ENCODE measurements at places on chromosomes 13 and 19.

DNA sequence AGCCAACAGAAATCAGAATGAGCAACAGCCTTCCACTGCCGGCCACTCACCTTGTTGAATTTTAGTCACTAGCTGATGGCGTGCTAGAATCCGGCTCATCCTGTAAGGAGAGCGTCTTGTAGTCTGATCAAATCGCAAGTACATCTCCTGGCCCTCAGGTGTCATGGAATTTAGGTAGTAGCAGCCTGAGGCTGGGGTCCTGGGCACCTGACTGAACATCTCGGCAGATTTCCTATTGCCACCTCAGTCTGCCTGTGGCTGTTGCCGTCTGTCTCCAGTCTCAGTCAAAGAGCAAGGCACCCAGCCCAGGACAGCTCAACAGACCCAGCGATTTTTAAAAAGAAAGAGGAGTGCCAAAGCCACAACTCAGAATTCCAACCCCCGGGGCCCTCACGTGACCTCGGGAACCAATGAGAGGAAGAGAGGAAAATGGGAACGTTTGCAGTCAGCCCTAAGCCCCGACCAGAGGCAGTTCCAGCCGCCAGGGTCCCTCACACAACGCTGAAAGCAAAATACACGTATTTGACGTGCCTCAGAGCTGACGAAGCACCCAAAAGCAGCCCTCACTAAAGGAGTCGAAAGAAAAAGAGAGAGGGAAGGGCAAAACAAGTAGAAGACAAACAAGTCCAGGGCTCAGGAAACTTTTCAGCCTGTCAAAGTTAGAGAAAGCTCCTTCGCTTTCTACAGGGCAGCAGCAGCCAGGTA is at the start of gene STARD13:
Gene STARD13, minus strand, starts transcription at position 336 of the 705 bp plus-strand sequence. Its CDS starts 117 bp downstream, at position 219.
- DNase-seq = peak; percentile 98

GRCh38 chr19:2548966-2549365 is 73.0 kb downstream of the GADD45B start:
- DNase-seq = no peak

GRCh38 chr13:46164661-46165060 is 17.3 kb downstream of the LCP1 start:
- no peak for DNase-seq

DNA sequence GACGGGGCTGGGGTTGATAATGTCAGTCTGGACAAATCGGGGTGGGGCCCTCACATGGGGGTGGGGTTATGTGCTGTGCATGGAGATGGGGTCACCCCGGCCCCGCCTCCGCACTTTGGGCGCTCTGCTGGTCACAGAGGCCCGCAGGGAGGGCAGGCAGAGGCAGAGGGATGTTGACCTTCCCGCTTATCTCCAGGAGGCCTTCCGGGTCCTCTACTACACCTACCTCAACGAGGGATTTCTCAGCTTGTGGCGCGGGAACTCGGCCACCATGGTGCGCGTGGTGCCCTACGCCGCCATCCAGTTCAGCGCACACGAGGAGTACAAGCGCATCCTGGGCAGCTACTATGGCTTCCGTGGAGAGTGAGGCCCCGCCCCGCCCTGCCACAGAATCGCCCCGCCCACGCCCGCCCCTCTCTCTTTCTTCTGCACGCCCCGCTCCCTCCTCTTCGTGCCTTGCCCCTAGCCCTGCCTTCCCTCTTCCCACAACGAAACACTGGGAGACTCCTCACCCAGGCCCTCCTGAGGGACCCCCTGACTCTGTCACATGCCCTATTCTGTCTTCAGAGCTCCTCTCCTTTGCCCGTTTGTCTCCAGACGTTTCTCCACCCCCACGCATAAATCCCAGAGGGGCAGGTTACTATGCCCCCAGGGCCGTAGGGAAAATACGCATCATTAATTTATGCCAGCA is 32.8 kb downstream of the TMEM161A start:
- DNase-seq = peak; percentile 62

GRCh38 chr13:38566519-38566918 is 120.4 kb upstream of the FREM2 start:
- DNase-seq = peak; percentile 28

DNA sequence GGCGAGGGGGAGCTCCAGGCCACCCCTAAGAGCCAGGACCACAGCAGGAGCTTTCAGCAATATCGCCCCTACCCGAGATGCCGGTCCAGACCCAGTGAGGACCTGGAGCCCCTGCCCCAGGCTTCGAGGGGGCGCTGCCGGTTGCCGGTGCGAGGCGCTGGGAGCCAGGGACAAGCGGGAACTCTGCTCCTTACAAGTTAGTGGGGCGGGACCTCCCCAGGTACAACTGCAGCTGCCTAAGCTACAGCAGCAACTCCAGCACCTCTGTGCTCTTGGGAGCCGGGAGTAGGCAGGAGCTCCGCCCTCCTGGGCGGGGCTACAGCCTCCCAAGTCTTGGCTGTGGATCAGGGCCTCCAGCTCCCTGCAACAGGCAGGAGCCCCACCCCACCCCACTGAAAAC is 15.2 kb upstream of the TSC22D1 start:
- DNase-seq = no peak

DNA sequence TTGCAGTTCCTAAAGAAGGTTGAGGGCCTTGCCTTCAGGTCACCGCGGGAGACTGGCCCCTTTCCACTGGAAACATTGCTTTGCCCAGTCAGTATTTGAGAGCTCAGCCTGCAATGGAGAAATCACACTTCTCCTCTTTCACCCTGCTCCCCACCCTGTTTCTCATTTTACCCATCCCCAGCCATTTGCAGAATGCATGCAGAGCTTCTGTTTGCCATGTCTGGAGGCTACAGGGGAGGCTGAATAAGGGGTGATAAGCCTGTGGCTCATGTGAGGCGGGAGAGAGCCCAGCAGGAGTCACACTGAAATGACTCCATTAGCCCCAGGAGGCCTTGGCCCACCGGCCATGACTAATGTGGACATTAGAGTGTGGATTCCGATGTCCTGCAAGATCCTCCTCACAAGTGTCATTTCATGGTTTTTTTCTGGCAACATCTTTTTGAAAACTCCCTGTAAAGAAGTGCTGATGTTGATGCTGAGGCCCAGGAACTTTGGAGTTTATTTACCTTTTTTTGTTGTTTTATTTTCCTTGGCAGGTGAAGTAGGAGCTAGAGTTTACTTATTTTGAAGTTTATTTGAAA is 6.3 kb downstream of the SPINT2 start:
- no peak for DNase-seq

GRCh38 chr13:28322256-28322905 is 172.5 kb downstream of the FLT1 start:
- peak; percentile 46 for DNase-seq

GRCh38 chr19:54179921-54180461 is 7.0 kb upstream of the TMC4 start:
- peak; percentile 68 for DNase-seq

GRCh38 chr19:40692212-40692551 is 1.7 kb upstream of the NUMBL start:
- DNase-seq = no peak

DNA sequence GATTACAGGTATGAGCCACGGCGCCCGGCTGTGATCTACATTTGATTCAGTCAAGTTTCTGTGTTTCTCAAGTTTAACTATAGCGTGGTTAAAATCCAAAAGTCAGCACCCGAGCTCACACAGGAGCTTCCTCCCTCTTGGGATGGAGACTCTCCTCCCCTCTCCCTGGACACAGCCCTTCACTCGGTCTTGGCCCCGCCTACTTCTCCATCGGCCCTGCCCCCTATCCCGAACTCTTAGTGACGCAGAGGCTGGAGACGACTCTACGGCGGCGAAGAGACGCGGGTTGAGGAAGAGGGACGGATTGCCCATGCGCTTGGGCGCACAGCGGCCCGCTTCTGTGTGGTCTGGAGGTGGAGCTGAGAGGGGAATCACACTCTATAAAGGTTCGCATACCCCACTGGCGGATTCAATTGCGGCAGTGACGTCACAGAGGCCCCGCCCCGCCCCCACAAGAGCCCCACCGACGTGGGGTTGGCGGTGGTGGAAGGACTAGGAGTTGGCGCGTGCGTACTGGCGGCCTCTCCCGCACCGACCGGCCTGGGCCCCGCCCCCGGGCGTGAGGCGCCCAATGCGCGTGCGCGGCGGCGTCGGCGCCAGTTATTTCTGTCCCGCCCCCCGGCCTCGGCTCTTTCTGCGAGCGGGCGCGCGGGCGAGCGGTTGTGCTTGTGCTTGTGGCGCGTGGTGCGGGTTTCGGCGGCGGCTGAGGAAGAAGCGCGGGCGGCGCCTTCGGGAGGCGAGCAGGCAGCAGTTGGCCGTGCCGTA is at the start of gene TRIM28:
Gene TRIM28, plus strand, starts transcription at position 239 of the 765 bp plus-strand sequence. CDS start 694 bp downstream, outside the sequence.
- peak; percentile 99 for DNase-seq

- no peak for DNase-seq
Observed at GRCh38 chr19:35330475-35330874, 1.5 kb downstream of the CD22 start.

DNA sequence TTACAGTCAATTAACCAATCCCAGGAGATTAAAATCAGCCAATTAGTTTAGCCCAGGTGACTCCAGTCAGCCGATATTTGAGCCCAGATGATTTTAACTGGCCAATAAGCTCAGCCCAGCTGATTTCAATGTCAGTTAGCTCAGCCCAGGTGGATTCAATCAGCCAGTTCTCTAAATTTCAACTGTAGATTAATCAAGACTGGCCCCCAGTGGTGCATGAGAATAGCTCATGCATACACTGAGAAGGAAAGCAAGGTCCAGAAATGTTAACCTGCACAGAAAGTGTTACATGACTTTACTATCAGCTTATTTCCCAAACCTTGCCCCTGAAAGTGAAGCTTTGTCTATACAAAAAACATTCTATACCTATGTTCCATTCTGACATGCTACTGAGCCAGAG is 55.4 kb upstream of the ZNF724 start:
- DNase-seq = no peak

DNA sequence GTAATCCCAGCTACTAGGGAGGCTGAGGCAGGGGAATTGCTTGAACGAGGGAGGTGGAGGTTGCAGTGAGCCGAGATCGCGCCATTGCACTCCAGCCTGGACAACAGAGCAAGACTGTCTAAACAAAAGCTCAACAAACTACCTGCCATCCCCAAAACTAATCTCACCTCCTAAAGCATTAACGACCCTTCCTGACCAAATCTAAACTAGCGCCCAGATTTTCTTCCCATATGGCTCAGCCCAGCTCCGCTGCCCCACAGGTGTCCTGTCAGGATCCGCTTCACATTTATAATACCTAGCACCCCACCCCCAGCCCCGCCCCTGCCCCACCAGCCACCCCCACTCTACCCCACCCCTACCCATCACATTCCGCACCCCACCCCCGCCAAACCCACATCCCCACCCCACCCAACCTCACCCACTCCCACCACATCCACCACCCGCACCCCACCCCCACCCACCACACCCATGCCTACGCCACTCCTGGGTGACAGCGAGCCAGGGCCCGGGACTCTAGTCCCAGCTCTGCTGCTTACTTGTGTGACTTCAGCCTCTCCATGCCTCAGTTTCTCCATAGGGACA is 599 bp downstream of the C19orf12 start:
- no peak for DNase-seq

- DNase-seq = no peak
Observed at GRCh38 chr19:13600091-13600490, 93.8 kb upstream of the CACNA1A start.

GRCh38 chr13:59671881-59672280 is 491.8 kb downstream of the DIAPH3 start:
- DNase-seq = no peak

GRCh38 chr13:42875475-42876269 is 94.3 kb downstream of the FAM216B start:
- no peak for DNase-seq

GRCh38 chr13:46523972-46524752 is 28.8 kb upstream of the LRCH1 start:
- DNase-seq = peak; percentile 63

- DNase-seq = no peak
Observed at GRCh38 chr13:30847650-30848307, 58.3 kb upstream of the MEDAG start.

- DNase-seq = peak; percentile 34
Observed at GRCh38 chr19:17302391-17303166, 646 bp downstream of the ABHD8 start.

GRCh38 chr13:99375738-99376080 is 68.5 kb upstream of the GPR183 start:
- DNase-seq = no peak

DNA sequence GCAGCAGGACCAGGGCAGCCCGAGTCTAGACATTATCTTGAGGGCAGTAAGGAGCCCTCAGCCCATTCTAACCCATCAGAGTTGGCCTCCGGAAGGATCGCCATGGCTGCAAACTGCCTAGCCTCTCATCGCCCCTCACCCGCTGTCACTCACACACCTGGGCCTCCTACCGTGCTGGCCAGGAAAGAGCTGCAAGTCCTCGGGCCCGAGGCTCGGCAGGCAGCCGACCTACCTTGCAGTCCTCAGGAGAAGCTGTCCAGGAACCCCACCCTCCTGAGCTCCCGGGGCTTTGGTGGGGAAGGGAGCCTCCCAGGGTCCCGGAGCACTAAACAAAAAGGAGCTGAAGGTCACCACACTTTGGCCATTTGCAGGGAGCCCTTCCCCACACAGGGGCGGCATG is 46.8 kb downstream of the CCNE1 start:
- no peak for DNase-seq

- DNase-seq = no peak
Observed at GRCh38 chr19:38898788-38899446, 501 bp downstream of the SIRT2 start.

- DNase-seq = no peak
Observed at GRCh38 chr13:109211616-109212015, 574.8 kb downstream of the IRS2 start.

GRCh38 chr19:1172353-1173158 is 1.5 kb downstream of the SBNO2 start:
- DNase-seq = peak; percentile 81

- DNase-seq = peak; percentile 16
Observed at GRCh38 chr19:4361152-4362046, 18.0 kb downstream of the MPND start.

GRCh38 chr19:55454787-55455243 is 6.6 kb downstream of the ISOC2 start:
- DNase-seq = no peak

DNA sequence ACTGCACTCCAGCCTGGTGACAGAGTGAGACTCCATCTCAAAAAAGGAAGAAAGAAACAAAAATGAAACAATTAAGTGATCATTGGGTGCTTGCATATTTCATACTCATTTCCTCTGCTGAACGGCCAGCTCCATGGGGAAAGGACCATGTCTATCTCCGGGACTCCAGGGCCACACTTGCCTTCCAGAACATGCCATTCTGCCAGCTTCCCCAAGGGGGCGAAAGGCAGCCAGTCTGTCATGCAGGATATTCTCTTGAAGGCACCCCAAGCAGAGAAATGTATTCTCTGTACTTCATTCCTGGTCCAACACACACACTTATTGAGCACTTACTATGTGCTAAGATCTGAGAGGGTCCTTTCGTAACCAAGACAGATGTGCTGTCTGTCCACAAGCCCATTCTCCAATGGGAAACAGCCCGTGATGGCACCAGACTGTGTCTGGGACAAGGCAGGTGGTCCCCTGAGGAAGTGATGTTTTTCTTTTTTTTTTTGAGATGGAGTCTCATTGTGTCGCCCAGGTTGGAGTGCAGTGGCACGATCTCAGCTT is 10.2 kb upstream of the CARM1 start:
- DNase-seq = no peak

- peak; percentile 42 for DNase-seq
Observed at GRCh38 chr13:73059460-73060250, 850 bp downstream of the KLF5 start.
